Femur (tissue), 1 donor: ENCODE measurements at places on chromosomes 7 and 10.

DNA sequence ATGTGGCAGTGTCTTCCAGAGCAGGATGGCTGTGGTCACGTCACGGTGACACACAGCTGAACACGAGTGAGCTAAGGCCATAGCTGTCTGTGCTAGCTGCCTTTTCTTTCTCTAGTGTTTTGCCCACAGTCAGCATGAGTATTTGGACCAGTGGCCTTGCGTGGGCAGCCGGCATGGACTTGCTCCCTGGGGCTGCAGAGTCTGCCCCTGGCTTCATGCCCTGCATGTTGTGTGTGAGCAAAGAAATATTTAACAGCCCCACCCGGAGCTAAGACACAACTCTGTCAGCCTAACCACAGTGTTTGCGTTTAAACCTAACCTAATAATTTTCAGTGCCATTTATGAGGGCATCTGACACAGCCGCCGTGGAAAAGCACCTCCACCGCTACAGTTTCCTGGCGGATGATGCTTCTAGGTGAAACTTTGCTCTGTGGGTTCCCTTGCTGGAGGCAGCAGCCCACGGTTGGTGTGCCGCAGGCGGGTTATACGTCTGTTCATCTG is 14.6 kb downstream of the CHST12 start:
- no peak for DNase-seq

GRCh38 chr7:44291733-44292419 is 33.5 kb downstream of the CAMK2B start:
- DNase-seq, result peak; percentile 7

DNA sequence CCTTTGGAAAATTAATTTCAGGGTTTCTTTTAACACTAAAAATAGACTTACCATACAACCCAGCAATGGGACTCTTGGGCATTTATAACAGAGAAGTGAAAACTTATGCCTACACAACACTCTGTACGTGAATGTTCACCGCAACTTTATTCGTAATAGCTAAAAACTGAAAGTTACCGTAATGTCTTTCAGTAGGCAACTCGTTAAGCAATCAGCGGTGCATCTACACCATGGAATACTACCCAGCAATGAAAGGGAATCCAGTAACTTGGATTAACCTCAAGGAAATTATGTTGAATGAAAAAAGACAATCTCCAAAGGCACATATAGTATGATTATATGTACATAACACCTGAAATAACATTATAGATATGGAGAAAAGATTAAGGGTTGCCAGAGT is 16.2 kb downstream of the CCDC3 start:
- DNase-seq, result no peak

DNA sequence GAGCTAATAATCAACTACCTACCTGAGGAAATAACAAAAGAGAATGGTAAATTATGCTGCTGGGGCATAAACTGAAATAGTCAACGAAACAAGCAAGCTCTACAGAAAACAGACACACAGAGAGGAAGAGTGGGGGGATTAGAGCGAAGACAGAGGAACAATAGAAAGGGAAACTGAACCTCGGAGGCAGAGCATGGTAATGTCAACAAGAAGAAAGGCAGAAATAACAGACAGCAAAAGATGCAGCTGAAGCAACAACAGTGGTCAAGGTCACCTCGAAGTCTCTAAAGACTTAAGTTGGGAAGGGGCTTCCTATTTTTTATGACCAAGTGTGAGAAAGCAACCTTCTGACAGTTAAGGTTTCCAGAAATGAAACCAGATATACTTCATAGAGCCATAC is 177.0 kb downstream of the ZNF438 start:
- no peak for DNase-seq

- DNase-seq, result peak; percentile 31
These were observed 208.7 kb downstream of the MAD1L1 start for GRCh38 chr7:2023877-2024566.

DNA sequence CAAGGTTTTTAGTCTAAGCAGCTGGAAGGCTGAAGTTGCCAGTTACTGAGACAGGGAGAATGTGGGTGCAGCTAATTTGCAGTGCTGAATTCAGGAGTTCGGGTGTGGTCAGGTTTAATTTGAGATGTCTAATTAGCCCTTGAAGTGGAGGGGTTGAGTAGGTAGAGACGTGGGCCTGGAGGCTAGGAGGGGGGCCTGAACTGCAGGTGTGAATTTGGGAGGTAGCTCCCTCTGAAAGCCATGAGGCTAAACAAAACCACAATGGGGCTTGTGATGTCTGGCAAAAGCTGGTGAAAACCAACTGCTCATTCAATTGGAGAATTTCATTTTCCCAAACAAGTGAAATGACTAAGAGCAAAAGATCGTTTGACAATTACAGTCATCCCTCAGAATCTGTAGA is 246.0 kb upstream of the NFE2L3 start:
- no peak for DNase-seq

- no peak for DNase-seq
These were observed 6.3 kb upstream of the PANK1 start for GRCh38 chr10:89651205-89651915.

- DNase-seq, result no peak
These were observed 4.9 kb downstream of the PFKFB3 start for GRCh38 chr10:6207658-6208057.

GRCh38 chr7:102286237-102287110 is at the start of gene SH2B2:
SH2B2 (plus strand) TSS chr7:102286868; CDS start chr7:102300551, 13,683 bp downstream.
- peak; percentile 76 for DNase-seq

DNA sequence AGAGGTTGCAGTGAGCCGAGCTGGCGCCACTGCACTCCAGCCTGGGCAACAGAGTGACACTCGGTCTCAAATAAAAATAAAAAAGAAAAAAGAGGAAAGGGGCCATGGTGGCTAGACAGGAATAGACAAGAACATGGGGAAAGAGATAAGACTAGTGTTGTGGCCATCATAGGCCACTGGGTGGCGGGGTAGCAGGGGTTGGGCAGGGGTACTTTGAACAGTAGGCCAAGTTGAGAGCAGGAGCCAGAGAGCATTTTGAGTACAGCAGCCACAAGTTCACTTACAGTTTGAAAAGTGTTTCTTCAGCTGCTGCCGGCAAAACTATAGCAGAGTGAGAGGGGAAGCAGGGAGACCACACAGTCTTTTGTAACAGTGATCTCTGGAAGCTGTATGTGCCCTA is 656.0 kb downstream of the CNTNAP2 start:
- no peak for DNase-seq

GRCh38 chr7:86745013-86745745 is 101.5 kb downstream of the GRM3 start:
- DNase-seq, result no peak

GRCh38 chr7:108311446-108312168 is 144.6 kb downstream of the NRCAM start:
- no peak for DNase-seq

DNA sequence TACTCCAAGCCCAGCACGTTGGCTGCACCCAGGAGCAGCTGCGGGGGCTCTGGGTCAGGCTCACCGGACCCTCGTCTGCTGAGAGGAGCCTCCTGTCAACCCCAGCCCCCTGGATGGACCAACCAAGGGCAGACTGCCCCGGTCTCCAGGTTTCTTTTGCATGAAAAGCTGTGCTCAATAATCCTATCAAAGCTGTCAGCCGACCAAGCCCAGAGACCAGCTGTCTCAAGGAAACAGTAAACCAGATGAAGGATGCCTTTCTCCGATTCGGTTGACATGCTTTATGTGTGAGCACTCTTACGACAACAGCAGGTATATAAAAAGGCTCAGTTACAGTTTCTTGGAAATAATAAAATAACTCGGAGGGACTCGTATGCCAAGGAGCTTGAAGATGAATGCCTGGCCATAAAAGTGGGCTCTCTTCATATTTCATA is 71.6 kb upstream of the BAIAP2L1 start:
- DNase-seq, result peak; percentile 22

DNA sequence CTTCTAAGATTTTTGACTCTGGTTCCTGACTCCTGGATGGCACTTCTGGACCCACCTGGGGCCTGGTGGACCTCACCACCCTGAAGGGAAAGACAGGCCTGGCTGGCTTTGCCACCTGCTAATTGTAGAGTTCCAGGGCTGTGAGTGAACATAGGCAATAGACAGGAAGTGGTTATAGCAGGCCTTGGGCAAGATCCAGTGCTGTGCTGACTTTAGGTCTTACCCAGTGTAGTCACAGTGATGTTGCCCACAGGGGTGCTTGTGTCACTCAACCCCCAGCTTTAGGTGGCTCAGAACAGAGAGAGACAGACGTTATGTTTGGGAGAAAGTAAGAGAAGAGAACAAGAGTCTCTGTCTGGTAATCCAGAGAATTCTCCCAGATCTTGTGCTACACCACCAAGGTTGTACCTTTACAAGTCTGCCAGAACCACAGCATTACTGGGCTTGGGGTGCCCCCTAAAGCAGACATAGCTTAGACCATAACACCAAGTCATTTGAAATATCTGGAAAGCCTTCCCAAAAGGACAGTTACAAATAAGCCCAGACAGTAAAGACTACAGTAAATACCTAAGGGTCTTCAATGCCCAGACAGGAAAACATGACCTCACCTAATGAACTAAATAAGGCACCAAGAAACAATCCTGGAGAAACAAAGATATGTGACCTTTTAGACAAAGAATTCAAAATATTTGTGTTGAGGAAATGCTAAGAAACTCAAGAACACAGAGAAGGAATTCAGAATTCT is 303.4 kb downstream of the PCLO start:
- DNase-seq, result no peak

DNA sequence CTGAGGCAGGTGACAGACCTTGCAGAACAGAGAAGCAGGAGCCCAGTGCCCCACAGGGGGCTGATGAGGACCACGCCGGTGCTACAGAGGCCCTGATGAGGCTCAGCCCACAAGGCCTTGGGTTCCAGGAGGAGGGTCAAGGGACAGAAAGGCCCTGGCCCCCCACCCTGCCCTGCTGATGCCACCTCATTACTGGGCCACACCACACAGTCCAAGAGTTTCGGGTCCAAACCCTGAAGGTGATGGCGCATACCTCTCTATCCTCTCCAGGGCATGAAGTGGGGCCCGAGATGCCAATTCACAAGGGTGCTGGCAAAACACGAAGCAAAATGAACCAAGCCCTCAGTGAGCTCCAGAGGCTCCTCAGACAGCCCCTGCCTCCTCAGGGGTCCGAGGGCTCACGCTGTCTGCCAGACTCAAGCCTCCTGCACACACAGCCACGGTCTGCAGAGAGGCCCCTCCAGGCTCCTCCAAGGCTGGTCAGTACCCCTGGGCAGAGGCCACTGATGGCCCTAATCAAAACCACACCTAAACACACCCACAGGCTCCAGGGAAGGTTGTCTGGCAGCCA is 32.3 kb downstream of the RASGEF1A start:
- no peak for DNase-seq

DNA sequence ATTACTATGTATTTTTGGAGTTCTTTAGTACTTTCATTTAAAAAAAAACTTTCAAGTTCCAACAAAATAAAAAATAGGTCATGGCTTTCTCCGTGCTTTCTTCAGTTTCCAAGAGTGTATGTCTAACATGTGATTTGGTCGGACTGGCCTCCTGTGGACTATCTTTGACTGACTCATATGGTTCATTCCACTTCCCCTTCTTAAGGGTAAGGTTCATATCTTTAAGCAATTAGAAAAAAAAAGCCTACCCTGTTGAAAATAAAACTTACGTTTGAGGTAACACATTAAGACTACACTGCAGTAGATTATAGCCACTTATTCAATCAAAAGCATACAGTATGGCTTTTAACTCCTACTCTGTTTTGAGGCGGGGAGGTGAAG is 112.8 kb upstream of the AHR start:
- no peak for DNase-seq

GRCh38 chr7:118072893-118073674 is 110.9 kb upstream of the LSM8 start:
- no peak for DNase-seq

DNA sequence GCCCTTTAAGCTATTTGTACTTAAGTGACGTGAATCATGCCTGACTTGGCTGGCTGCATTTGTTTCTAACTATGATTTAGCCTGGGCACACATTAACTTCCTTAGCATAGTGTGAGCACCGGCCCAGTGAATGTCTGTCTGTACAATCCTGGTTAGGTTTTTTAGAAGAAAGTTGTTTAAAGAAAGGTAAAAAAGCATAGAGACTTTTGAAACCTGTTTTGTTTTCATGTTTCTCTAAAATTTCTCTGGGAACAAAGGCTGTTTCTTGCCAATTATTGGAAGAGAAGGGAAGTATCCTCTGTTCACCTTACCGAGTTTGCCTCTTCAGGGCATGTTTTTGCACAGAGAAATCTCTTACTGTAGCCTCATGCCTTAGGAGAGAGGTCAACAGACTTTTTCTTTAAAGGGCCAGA is 42.9 kb upstream of the MET start:
- DNase-seq, result no peak

GRCh38 chr7:120770206-120770605 is 87.7 kb downstream of the TSPAN12 start:
- no peak for DNase-seq

GRCh38 chr10:69696073-69696731 is 66.2 kb downstream of the FAM241B start:
- peak; percentile 44 for DNase-seq

GRCh38 chr10:43128958-43129706 is 9.1 kb upstream of the CSGALNACT2 start:
- peak; percentile 60 for DNase-seq

- no peak for DNase-seq
These were observed 85.6 kb upstream of the PDCD4 start for GRCh38 chr10:110786172-110786571.

GRCh38 chr10:93435621-93436397 is 46.3 kb downstream of the MYOF start:
- peak; percentile 18 for DNase-seq

GRCh38 chr10:70090013-70090412 is 37.4 kb downstream of the MACROH2A2 start:
- no peak for DNase-seq

DNA sequence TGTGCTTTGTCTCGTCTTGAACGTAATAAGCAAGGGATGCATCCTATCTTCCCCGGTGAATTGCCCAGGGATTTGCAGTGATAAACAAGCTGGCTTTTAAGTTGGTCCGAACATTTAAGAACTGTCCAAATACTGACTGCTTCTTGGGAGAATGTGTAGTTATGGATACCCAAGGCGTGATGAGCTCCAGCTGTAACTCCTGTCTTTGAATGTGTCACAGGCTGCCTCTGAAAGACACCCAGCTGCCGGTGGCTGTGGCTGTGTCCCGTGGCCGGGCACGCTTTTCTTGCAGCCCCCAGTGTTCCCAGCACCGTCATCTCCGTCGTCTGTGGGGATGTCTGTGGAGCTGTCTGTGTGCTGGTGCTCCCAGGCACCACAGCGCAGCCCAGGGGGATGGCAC is 118.1 kb downstream of the GLRX3 start:
- DNase-seq, result no peak

- DNase-seq, result no peak
These were observed 951.0 kb downstream of the LRMDA start for GRCh38 chr10:76382381-76382851.
